ENCODE measurements at places on chromosomes 2 and 18. TPM values are rescaled to one million over a fixed set of nuclear protein-coding genes. Genes with fewer than 3 reads are reported as not detected.

Gene LYG1
- total RNA-seq: 0.58 TPM

Gene MYO5B
- total RNA-seq: 10.4 TPM

Gene ANKRD23
- total RNA-seq: 8.2 TPM

Gene SCN7A
- not detected for total RNA-seq

Gene GPR35
- total RNA-seq: 5.2 TPM

Gene CUL3
- total RNA-seq: 50.4 TPM

Gene MAPK4
- total RNA-seq: not detected

Gene RAPGEF4
- 0.87 TPM for total RNA-seq

DNA sequence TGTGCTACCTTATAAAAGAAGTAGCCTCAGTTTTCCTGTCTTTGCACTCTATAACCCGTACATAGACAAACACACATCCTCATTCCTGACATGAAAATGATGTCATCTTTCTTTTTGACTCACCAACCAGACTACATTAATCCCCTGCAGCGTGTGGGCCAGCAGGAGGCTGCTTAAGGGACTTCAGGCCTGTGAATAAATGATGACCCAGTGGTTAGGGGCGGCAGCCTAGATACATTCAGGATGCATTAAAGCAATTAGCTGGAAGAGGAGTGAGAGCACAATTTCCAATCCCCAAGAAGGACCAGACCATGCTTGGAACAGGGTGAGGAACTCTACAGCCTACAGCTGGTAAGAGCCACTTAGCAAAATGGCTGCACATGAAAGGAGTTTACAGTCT is 57.3 kb upstream of the KLF7 start:
- H3K27me3 ChIP-seq: no peaks in the 10 kb centered on the region
- peaks cover 26% of the 10 kb centered on the region for H3K4me1 ChIP-seq
- peak; percentile 41 for DNase-seq
- H3K36me3 ChIP-seq: no peaks in the 10 kb centered on the region

DNA sequence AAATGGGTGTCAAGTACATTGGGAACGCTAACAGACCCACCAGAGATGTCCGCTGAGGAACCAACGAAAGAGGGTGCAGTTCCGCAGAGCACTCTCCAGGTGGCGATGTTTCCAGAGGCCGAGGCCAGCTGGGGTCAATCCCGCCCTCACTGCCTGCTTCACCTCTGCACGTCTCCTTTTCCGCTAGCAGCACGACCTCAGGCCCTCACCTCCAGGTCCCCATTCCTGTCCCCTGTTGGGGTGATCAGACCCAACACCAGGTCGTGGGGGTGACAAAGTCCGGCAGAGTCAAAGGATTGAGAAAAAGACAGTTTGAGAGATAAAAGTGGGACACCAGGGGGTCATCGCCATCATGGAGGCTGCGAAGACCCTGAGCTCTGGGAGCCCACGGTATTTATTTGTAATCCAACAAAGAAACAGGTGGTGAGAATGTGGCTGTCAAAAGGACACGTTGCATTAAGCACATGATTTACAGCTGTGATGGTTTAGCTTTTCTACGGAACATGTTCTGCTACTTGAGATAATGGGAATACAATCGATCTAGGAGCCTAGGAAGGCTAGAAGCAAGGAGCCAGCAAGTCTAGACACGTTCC is 27.3 kb downstream of the ZAP70 start:
- no peaks in the 10 kb centered on the region for H3K27me3 ChIP-seq
- H3K27ac ChIP-seq: no peak overlapping the region
- no peaks in the 10 kb centered on the region for H3K36me3 ChIP-seq
- peak; percentile 49 for DNase-seq
- H3K4me1 ChIP-seq: peaks cover 11% of the 10 kb centered on the region

DNA sequence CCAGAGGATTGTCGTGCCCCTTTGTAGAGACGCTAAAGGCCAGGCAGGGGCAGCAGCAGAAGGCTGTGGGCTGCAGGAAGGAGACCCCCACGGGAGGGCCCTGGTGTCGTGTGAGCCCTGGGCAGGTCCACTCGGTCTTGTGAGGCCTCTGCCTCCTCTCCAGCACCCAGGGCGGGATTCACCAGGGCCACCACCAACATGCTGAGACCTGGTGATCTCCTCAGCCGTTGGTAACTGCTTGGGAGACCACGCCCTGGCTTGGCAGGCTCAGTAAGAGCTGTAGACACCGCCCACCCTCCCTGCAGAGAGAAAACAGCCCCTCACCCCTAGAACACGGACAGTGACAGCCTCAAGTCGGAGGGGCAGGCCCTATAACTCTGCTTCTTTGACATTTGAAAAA is 21.1 kb downstream of the MBP start:
- DNase-seq: no peak
- H3K27ac ChIP-seq: no peak overlapping the region
- no peak overlapping the region for H3K4me3 ChIP-seq

DNA sequence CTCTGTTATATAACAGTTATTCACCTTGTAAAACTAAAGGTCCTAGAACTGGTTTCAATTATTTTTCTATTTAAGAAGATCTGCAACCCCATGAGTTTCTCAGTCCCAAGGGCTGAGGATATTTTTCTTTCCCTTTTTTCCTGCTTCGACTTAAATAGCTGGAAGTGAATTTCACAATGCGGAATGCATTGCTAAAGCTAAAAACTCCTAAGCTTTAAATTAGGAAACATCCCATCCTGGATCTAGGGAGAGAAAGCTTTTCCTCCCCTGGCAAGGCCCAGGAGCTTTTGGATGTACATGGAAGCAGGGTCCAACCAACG is 1.4 kb downstream of the RFX8 start:
- H3K4me1 ChIP-seq: peaks cover 11% of the 10 kb centered on the region
- no peak for DNase-seq
- no peaks in the 10 kb centered on the region for H3K36me3 ChIP-seq
- H3K27me3 ChIP-seq: no peaks in the 10 kb centered on the region

GRCh38 chr2:196181484-196181883 is 10.1 kb upstream of the STK17B start:
- H3K27me3 ChIP-seq: no peaks in the 10 kb centered on the region
- no peak overlapping the region for H3K4me3 ChIP-seq
- H3K4me1 ChIP-seq: no peaks in the 10 kb centered on the region
- no peak for DNase-seq

- no peak overlapping the region for H3K4me3 ChIP-seq
- no peaks in the 10 kb centered on the region for H3K4me1 ChIP-seq
- no peaks in the 10 kb centered on the region for H3K27me3 ChIP-seq
- H3K36me3 ChIP-seq: no peaks in the 10 kb centered on the region
Measured at GRCh38 chr2:125745514-125745913, 910.4 kb upstream of the GYPC start.

GRCh38 chr2:197189426-197190099 is 121.0 kb downstream of the ANKRD44 start:
- no peak overlapping the region for H3K4me3 ChIP-seq
- no peak overlapping the region for H3K27ac ChIP-seq
- no peaks in the 10 kb centered on the region for H3K36me3 ChIP-seq
- no peak for DNase-seq
- H3K27me3 ChIP-seq: no peaks in the 10 kb centered on the region

DNA sequence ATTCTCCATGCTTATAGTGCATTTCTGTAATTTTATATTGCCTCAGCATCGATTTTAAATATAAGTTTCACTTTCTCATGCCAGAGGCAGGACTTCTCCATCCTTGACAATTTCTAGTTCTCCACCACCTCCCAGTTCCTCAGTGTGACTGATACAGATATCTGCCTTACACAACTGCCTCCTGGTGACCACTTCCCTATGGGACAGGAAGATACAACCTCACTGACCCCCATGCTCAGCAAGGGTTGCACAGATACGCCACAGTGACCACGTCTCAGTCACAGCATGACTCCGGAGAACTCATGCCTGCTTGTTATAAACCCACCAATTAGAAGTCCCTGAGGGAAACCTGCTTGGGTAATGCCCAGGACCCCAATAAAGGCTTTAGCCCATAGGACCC is 284.0 kb upstream of the MC4R start:
- no peaks in the 10 kb centered on the region for H3K4me1 ChIP-seq
- H3K27ac ChIP-seq: no peak overlapping the region
- no peak for DNase-seq
- no peaks in the 10 kb centered on the region for H3K36me3 ChIP-seq
- peaks cover 5% of the 10 kb centered on the region for H3K27me3 ChIP-seq

- no peak for DNase-seq
- H3K27ac ChIP-seq: no peak overlapping the region
- no peaks in the 10 kb centered on the region for H3K36me3 ChIP-seq
- peaks cover 6% of the 10 kb centered on the region for H3K4me1 ChIP-seq
Measured at GRCh38 chr2:30139131-30139870, 7.5 kb upstream of the YPEL5 start.

DNA sequence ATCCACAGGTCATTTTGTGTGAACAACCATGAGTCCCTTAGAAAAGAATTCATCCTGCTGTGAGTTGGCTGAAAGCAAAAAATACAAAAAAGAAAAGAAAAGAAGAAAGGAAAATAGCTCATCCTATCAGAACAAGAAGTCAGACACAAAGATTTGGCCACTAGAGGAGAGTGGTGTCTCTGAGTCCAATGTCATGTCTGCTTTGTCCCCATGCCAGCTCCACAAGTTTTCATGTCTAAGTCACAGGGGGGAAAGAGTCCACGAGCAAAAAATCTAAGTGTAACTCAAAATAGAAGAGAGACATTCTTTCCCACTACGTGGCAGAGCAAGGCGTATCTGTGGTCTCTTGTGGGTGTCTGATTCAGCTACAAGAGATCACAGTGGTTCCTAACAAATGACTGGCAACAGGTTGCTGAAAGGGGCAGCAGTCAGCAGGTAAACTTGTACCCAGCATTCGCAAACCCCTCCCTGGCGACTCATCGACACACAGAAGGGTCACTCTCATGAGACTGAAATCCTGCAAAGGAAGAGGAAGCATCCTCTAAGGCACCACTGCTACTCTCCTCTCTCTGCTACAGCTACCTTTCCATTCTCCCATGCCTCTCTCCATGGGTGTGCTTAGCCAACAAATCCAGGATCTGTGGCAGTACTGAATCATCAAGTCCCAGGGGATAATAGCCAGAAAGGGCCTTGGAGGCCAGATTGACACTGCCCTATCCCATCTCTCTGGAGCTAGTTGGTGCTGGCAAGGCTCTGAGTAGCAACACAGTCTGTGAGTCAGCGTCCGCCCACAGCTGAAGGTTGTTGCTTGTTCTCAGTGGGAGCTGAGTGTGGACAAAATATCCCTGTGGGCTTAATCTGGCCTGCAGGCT is 123.0 kb upstream of the SLC39A10 start:
- no peak overlapping the region for H3K4me3 ChIP-seq
- H3K36me3 ChIP-seq: no peaks in the 10 kb centered on the region
- H3K4me1 ChIP-seq: peaks cover 23% of the 10 kb centered on the region
- H3K27ac ChIP-seq: peak overlapping the region; percentile 54
- no peaks in the 10 kb centered on the region for H3K27me3 ChIP-seq
- peak; percentile 66 for DNase-seq

GRCh38 chr2:241410739-241411176 is 54.7 kb downstream of the FARP2 start:
- H3K27ac ChIP-seq: peak overlapping the region; percentile 94
- peaks cover 29% of the 10 kb centered on the region for H3K4me1 ChIP-seq
- no peaks in the 10 kb centered on the region for H3K27me3 ChIP-seq
- DNase-seq: peak; percentile 86
- no peak overlapping the region for H3K4me3 ChIP-seq

DNA sequence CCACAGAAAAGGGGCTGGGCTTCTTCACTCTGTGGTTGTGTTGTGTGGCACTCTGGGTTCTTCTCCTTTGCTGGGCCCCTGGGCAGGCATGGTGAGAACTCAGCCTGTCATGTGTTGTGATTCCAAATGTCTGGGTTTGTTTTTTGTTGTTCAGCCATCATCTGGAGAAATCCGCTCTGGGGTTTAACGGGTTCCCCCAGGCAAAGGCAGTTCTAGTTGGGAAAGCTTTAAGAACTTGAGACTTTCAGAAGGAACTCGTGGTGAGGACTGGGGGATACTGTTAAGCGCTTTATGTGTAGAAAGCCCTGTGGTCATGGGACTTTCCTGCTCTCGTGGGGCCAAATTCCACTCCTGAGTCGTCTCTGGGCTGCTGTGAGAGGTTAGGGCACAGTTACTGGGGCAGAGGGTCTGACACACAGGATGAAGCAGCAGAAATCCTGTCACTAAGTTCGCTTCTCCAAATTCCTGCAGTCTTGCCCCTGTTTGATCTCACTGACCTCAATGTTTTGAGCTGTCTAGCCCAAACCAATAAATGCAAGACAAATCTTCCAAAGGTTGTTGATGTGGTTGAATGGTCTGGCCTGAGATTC is 87.7 kb downstream of the RAPGEF4 start:
- no peaks in the 10 kb centered on the region for H3K27me3 ChIP-seq
- no peaks in the 10 kb centered on the region for H3K36me3 ChIP-seq
- no peak overlapping the region for H3K4me3 ChIP-seq
- no peak overlapping the region for H3K27ac ChIP-seq
- no peak for DNase-seq
